Spinal cord (tissue), 10 donors: ENCODE measurements at places on chromosomes 12 and 14. TPM values are rescaled to one million over a fixed set of nuclear protein-coding genes. Genes with fewer than 3 reads are reported as not detected.
A peak's percentile ranks its signal among the peaks of the same experiment; 100 is the strongest.

DNA sequence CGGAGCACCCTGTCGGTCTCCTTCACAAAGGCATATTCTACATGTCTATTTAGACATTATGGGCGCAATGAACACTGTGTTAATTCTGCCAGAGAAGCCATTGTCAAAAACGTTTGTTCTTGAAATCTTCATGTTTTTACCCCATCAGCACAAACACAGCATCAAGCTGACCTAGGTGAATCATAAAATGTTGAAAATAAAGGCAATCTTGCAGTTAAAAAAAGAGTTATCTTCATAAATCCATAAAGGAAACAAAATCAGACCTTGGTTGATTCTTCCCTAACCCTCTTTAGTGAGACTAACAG, 154.9 kb downstream of the DIO2 start:
- no peak for DNase-seq

The TCL1A gene
- 0.11 TPM for total RNA-seq

The RASSF8 gene
- 80.7 TPM for total RNA-seq

DNA sequence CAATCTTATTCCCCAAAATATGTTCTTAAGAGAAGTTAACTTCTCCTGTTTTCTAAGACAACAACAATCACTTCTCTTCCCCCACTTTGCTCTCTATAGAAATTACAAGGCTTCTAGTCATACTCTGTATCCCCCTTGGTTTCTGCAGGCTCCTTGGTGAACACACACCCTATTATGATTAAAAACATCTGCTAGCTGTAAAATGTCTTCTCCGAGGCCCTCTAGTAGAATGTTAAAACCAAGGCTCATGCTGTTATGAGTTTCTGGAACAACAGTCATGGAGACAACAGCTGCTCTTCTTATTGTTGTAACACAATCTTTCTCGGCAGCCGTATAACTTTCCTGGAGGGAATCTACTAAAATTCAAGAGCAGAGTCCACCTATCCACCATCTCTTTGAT, 397.5 kb upstream of the CCDC196 start:
- DNase-seq = no peak

GRCh38 chr14:69963966-69964365, 84.8 kb downstream of the SMOC1 start:
- DNase-seq = no peak

DNA sequence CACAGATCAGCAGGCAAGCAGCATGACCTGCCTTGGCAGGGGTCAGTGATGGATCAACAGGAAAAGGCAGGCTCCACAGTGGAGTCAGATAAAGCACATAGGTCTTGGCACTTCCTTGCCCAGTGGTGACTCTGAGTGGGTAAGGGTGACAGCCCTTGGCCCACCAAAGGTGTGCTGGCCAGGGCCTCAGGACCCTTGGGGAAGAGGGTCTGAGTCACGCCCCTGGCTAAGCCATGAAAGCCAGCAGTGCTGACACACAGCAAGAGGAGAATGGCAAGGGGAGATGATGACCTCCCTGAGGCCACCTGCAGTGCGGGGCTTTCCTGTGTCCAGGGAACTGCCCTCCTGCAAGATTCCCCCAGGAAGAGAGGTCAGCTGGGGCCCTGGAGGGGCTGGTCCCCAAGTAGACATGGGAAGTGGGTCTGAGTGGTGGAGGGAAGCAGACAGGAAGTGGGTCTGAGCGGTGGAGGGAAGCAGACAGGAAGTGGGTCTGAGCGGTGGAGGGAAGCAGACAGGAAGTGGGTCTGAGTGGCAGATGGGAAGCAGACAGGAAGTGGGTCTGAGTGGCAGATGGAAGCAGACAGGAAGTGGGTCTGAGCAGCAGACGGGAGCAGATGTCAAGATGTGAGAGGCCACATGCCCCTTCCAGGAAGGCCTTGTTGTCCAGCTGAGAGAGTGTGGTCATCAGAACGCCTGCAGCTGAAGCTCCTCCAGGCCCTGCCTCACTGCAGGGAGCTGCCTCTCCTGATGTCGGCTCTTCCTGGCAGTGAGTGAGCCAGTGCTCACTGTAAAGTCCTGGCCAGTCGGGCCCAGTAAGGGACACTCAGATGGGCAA, 34.8 kb downstream of the DIO3 start:
- no peak for DNase-seq

DNA sequence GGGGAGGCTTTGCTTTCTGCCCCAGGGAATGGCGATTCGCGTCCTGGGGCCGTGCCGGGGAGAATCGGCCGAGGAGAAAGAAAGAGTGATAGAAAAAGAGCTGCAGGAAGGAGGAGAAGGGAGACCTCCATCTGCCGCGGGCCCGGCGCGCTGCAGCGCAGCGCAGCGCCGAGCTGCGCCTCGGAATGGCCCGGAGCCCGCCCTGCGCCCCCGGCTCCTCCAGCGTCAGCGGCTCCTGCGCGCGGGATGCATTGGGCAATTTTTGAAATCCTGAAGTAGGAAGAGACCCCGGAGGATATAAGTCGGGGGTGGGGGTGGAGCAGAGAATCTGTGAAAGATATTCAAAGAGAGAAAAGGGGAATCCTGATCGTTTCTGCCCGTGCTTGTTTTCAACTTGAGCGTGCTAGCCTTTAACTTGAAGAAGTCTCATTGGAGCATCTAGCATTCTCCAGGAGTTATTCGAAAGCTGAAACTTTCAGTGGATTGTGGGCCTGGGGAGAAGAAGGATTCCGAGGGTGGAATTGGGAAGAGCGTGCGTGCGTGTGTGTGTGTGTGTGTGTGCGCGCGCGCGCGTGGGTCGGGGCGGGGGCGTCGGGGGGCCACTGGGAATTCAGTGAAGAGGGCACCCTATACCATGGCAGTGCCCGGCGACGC, 441 bp downstream of the PDE3A start:
- DNase-seq = peak; percentile 43

DNA sequence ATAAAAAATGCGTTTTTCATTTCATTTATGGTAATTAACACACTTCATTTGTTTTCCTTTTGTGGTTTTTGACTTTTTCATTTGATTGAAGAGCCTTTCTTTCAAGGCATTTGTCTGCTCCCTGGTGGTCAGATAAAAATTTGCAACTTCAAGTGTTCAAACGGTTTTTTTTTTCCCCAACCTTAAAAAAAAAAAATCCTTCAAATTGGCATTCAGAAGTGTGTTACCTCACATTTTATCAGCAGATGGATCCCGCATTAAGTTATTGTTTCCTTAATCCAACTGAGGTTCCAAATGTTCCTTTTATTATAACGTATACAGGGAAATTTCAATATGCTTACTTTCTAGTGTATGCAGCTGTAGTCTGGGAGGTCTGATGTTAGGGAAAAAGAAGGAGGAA, 47.2 kb downstream of the MYF5 start:
- DNase-seq = no peak

DNA sequence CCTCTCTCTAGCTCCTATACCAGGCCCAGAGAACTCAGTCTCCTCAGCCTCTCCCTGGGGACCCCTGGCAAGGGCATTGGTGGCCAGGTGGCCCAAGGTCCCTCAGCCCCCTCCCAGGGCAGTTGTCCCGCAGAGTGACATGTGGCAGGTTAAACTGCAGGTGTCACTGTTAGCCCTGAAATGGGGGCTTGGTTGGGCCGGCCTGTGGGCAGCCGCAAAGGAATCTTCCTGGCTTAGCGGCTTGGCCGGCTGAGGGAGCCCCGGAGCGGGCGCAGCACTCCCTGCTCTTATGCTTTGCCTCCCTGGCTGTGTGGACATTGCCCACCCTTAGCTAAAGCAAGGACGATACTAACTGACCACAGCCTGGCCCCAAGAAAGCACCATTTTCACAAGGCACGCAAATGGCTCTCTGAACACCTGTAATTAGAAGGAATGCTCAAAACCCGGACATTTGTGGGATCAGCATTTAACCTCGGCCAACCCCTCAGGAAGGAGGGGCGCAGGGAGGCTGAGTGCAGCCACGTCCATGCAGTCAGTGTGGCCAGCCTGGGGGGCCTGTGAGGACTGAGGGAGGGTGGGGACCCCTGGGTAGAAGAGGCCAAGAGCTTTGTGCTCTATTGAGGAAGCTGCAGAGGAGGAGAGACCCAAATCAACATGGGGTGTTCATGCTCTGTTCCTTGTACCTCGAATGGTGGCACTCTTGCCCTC, 82.2 kb downstream of the PAPOLA start:
- peak; percentile 32 for DNase-seq

DNA sequence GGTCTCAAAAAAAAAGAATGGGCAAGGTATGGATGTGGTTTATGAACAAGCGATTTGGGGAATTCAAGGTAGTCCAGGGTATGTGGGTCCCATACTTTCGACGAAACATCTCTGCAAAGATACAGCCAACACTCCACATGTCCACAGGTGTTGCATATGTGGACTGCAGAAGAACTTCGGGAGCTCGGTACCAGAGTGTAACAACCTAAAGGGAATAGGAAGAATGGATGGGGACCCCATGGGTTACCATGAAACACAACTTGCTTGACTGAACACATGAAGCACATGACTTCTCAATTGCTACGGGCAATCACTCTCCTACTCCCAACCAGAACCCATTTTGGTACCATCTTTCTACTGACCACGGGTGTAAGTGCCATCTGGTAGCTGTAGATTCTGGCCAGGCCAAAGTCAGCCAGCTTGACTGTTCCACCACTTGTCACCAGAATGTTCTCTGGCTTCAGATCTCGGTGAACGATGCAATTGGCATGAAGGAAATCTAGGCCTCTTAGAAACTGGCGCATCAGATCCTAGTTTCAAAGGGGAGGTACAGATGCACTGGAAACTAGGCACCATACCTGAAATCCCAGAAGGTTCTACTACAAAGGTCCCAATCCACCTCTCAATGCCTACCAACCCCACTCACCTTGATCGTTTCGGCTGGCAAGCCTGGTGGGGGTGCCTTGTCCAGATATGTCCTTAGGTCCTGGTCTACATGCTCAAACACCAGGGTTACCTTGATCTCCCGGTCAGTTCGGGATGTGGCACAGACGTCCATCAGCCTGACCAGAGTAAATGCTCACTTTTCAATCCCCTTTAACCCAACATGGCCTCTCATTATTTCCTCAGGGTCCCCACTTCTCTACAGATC, 1.3 kb downstream of the CDK4 start:
- DNase-seq = no peak

GRCh38 chr12:1797991-1798640, 22.2 kb upstream of the LRTM2 start:
- DNase-seq = no peak

The SERPINA9 gene
- total RNA-seq = not detected

The GAS2L3 gene
- total RNA-seq = 37.7 TPM

DNA sequence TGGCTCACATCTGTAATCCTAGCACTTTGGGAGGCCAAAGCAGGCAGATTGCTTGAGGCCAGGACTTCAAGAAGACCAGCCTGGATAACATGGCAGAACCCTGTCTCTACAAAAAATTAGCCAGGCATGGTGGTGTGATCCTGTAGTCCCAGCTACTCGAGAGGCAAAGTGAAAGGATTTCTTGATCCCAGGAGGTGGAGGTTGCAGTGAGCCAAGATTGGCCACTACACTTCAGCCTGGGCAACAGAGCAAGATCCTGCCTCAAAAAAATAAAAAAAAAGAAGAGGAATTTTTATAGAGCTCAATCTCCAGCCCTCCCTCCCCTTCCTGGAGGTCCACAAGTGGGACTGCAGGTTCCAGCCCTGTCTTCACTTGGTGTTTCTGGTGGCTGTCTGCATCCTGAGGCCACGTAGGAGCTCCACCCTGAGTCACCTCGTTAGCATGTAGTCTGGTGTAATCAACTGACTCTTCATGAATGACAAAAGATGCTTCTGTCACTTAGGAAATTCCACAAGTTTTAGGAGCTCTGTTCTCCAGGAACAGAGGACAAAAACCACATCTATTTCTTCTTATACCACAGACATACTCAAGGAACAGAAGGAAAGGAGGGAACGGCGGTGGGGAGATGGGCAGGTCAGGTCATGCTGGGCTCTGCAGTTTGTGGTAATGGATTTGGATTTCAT, 16.2 kb downstream of the CCDC62 start:
- DNase-seq = no peak

GRCh38 chr12:68397566-68398158, 65.5 kb upstream of the MDM1 start:
- DNase-seq = no peak

- peak; percentile 41 for DNase-seq
These were observed 52.4 kb upstream of the EIF5 start for GRCh38 chr14:103281496-103282231.

The KLRD1 gene
- 0.83 TPM for total RNA-seq

GRCh38 chr14:92529903-92530302, 16.3 kb downstream of the RIN3 start:
- DNase-seq = no peak

DNA sequence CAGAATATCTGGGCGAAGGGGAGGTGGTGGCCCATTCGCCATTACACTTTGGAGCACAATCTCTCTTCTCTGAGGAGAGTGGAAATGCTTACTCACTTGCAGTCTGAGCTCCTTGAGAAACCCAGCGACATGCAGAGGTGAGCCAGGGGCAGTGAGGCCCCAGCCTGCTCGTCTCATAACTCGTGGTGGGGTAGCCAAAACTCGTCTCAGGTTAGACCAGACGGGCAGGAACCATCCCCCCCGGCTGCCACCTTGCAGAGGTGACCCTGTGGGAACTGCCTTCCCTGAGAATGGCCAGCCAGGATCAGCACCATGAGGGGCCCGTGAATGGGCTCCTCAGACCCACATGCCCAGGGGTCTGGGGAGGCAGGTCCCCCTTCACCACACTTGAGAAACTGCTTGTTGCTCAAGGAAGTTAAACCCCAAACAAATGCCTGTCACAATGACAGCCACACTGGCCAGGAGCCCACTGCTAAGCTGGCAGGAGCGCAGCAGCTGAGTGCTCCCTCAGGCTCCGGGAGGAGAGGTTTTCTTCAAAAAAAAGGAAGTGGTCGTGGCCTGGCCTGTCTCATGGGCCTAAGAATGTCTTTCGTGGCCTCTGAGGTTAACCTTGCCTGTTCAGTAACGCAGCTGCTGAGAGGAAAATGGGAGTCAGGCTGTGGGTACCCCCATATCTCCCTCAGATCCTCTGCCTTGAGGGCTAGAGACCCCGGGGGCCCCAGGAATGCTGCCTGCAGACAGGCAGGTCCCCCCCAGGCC, 9.2 kb upstream of the ALDH2 start:
- DNase-seq = no peak

The ASCL1 gene
- 10.1 TPM for total RNA-seq

GRCh38 chr14:55691659-55692058, 111.7 kb downstream of the KTN1 start:
- DNase-seq = no peak

The MMAB gene
- 58.2 TPM for total RNA-seq

The ANO2 gene
- total RNA-seq = 19.2 TPM

The MIP gene
- not detected for total RNA-seq
